Ascending aorta (tissue), 2 donors: ENCODE measurements at places on chromosomes 1 and 21. TPM values are rescaled to one million over a fixed set of nuclear protein-coding genes. Genes with fewer than 3 reads are reported as not detected.

DNA sequence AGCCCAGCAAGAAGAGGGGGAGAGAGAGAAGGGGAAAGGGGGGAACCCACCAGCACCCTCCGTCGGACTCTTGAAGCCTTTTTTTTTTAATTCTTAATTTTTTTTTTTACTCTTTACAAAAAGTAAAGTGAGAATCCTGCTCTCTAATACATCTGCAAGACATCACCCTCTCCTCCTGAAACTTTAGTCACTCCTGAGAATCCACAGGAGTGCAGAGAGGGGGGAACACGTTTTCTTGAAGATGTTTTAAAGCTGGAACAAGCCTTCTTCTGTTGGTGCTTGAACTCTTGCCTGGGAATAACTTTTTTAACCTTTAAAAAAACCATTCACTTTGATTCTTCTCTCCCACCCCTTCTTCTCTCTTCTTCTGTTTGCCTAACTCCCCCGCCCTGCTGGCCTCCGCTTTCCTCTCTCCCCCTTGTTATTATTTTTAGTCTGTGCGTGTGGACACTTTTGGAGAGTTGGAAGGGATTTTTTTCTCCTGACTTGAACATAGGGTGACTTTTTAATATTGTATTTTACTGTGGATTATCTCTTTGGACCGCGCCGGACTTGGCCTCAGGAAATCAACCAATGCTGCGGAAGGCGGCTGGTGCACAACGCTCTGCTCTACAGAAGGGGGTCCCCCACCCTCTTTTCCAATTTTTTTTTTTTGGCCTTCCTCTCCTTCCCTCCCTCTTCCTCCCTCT is 383 bp upstream of the PRRX1 start:
- no peaks in the 10 kb centered on the region for H3K36me3 ChIP-seq
- peak overlapping the region; percentile 95 for H3K27ac ChIP-seq
- no peaks in the 10 kb centered on the region for H3K27me3 ChIP-seq
- peaks cover 3% of the 10 kb centered on the region for H3K4me1 ChIP-seq

Gene BTBD8
- 3.6 TPM for total RNA-seq

Gene PDIK1L
- total RNA-seq, result 4.0 TPM

Gene NCAM2
- 7.2 TPM for total RNA-seq

GRCh38 chr1:184632415-184633175 is 122.1 kb downstream of the EDEM3 start:
- H3K27me3 ChIP-seq, result no peaks in the 10 kb centered on the region
- H3K4me3 ChIP-seq, result no peak overlapping the region
- no peak overlapping the region for H3K27ac ChIP-seq
- no peak for DNase-seq
